Stimulated activated CD8-positive, alpha-beta memory T cell treated with anti-CD3 and anti-CD28 coated beads, Interleukin-4, amount 100 ng/mL, for 1 hour (primary cell): ENCODE measurements at places on chromosomes 7 and 10.

DNA sequence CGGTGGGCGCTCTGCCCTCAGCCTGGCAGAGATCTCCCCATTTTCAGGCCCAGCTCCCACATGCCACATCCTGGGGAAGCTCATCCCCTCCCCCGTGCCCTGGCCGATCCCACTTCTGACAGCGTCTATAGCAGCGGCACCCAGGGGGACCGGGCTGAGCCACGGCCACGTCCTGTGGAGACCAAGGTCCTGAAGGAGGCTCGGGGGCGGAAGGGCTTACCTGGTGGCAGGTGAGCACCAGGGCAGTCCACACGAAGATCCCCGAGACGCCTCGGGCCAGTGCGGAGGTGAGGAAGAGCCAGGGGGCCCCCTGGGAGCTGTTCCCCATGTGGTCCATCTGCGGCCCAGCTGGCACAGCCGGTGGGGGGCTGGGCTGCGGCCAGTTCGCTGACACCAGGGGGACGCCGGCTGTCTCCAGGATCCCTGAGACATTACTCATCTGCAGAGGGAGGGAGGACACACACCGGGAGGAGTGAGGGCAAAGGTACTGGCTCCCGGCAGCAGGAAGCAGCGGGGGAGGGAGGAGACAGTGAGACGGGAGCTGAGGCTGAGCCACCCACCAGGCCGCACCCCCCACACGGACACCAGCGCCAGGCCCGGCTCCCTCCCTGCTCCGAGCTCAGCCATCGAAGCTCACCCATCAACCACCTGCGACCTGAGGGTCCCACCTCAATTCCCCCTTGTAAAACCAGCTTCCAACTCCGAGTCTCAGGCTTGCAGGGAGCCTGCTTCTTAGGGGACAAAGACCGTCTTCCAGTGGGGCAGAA lies 776 bp downstream of the TMEM184A start:
- no peak for DNase-seq

- no peak for DNase-seq
Observed at GRCh38 chr10:130560573-130560972, 424.4 kb downstream of the GLRX3 start.

GRCh38 chr7:18770822-18771221 lies 275.3 kb downstream of the HDAC9 start:
- no peak for DNase-seq

GRCh38 chr7:105218215-105218614 lies 170.5 kb downstream of the SRPK2 start:
- no peak for DNase-seq

- no peak for DNase-seq
Observed at GRCh38 chr10:132068431-132069121, 2.8 kb downstream of the JAKMIP3 start.

DNA sequence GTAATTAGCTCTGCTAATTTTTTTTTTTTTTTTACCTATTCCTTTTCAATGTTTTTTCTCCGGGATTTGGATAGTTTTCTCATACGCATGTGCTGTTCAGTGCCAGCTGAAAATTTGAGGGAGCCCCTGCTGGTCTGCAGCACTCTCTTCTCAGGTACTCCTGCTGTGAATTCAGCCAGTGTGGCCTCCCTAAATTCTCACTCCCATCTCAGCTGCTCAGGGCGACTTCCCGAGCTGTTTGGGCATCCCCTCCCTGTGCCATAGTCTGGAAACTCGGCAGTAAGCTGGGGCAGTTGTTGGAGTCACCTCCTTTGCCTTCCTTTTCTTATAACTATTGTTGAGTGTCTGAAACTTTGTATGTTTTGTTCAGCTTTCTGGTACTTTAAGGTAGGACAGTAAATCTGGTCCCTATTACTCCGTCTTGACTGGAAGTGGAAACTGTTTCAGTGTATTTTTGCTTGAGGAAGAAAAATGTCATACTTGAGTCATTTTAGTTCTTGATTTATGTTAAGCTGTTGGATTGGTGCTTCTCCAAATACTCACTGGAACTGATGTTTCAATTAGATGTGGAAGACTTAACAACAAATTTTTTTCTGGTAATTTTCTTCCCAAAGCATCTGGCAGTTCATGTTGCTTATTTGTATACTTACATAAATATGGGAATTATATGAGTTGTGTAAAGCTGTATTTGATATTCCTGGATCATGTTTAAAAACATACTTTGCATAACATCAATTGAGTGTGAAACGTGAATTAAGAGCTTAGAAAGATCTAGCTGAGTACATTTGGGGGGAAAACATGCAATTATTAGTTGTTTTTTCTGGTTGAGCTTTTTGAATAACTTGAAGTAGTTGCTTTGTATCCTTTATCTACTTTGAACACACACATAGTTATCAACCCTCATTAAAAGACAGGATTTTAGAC lies 33.7 kb downstream of the MINPP1 start:
- no peak for DNase-seq

DNA sequence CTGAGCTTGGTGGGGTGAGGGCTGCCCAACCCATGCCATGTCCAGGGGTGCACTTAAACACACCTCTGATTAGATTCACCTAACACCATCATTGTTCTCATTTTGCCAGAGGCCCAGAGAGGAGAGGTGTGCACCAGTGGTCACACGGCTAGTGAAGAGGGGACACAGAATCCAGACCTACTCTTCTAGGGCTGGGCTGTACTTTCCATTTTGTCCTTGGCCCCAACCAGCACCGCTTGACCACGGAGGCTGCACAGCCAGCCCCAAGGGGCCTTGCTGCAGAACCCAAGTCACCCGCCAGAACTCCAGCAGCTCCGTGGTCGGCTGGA lies 246 bp upstream of the WDFY4 start:
- no peak for DNase-seq

DNA sequence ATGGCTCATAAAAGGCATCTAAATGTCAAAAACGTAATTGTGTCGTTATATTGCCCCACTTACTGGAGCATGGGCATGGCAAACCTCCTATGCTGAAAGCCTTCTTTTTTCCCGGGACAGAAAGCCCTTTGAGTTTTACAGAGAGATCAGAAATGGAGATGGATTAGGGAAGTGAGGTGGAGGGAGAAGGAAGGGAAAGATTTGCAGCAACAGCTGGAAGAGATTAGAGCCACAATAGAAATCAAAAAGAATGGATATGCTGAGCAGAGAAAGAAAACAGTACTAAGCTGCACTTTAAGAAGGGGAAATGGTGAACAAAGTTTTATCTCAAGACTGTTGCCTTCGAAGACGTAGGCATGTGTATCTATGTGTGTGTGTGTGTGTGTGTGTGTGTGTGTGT lies 97.2 kb upstream of the PCGF5 start:
- no peak for DNase-seq

DNA sequence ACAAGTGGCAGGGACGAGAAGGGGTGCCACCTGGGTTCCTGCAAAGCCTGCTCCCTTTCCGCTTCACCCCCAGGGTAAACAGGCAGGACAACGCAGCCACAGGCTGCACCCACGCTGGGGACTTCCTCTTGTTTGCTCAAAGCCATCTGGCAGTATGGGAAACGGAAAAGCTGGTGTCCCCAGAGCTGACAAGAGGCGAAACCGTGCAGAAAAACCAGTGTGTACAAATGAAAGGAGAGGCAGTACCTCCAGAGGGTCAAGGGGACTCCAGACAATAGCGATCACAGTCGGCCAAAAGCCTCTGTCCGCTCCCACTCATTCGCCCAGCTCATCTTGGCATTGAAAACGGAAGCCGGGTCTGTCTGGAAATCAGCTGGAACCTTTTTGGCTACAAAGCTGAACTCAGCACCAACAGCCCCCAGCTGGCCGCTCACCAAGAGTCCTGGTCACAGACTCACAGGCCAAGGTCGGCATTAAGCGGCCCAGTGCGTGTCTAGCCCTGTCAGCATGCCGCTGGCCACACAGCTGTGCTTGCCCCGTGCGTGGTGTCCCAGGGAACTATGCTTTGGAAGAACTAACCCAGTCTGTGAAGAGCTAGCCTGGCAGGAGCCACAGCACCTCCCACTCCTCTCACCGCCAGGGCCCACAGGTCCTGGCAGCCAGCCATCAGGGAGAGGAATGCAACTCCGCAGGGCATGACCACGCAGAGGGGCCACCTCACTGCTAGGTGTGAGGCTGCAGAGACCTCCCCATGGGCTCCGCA lies 10.4 kb downstream of the TNS3 start:
- no peak for DNase-seq

DNA sequence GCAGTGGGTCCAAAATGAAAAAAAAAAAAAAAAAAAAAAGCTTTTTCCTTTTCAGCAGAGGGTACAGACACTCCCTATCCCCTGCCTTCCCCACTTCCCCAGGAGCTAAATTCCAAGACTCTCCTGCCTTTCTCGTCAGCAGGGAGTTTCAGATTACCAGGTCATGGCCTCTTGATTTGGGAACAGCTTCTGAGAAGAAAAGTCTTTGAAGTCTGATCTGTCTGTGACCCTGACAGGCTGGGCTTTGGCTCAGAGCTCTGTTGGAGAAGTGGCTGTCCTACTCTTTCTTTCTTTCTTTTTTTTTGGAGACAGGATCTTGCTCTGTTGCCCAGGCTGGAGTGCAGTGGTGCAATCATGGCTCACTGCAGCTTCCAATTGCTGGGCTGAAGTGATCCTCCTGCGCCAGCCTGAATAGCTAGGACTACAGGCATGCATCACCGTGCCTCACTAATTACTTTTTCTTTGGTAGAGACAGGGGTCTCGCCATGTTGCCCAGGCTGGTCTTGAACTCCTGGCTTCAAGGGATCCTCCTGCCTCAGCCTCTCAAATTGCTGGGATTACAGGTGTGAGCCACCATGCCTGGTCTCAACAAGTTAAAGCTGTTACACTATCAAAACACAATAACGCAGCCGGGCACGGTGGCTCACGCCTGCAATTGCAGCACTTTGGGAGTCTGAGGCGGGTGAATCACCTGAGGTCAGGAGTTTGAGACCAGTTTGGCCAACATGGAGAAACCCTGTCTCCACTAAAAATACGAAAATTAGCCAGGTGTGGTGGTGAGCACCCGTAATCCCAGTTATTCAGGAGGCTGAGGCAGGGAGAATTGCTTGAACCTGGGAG lies 59.9 kb downstream of the COL26A1 start:
- no peak for DNase-seq

GRCh38 chr7:52500841-52501240 lies 534.6 kb upstream of the POM121L12 start:
- DNase-seq: no peak

DNA sequence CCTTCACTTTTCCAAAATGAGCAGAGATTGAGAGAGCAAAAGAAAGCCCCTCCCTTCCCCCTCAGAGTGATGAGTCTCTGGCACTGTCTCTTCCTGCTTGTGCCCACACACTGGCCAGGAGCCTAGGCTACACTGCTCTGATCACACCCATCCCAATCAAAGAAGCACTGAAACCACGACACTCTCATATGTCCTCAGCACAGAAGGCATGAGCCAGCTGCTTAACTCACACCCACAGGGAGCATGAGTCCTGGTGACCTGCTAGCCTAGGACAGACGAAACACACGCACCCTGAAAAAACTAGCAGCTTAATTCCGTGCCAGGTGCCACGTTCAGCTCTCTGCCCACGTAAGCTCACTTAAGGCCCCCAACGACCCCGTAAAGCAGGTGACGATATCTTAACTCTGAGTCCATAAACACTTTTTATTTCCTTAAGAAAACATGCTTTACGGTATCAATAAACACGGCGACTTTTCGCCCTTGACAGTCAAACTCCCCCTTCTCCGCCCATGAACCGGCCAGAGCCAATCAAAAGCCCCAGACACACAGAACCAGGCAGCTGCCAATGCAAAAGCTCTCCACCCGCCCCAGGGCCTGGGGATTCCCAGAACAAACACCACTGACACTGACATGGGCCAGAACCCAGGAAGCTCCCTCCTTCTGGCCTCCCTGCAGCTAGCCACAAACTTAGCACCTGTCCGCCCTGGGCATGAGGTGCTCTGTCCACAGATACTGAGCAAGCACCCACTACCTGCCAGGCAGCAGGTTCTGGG lies 69.0 kb downstream of the TNRC18 start:
- no peak for DNase-seq

- DNase-seq: no peak
Observed at GRCh38 chr10:69335063-69335587, 56.8 kb downstream of the HK1 start.

DNA sequence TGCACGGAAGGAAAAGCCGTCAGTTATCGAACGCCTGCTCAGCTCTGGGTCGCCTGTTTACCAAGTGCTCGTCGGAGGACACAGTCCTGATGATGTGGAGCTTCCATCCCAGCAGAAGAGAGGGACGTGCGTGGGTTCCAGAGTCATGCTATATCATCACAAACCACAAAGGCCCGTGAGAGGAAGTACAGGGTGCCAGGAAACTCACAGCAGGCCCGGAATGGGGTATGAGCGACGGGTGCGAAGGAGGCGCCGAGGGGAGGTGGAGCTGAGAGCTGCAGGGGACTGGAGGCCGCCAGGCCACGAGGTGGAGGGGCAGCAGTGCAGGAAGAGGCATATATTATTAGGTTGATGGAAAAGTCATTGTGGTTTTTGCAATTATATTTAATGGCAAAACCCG lies 102.5 kb downstream of the ACTR3B start:
- no peak for DNase-seq

- DNase-seq: no peak
Observed at GRCh38 chr7:14324767-14325166, 335.3 kb upstream of the ETV1 start.

GRCh38 chr7:97845622-97846203 lies 26.5 kb downstream of the ASNS start:
- DNase-seq: no peak

- no peak for DNase-seq
Observed at GRCh38 chr7:158820656-158821055, 8.7 kb downstream of the ESYT2 start.

DNA sequence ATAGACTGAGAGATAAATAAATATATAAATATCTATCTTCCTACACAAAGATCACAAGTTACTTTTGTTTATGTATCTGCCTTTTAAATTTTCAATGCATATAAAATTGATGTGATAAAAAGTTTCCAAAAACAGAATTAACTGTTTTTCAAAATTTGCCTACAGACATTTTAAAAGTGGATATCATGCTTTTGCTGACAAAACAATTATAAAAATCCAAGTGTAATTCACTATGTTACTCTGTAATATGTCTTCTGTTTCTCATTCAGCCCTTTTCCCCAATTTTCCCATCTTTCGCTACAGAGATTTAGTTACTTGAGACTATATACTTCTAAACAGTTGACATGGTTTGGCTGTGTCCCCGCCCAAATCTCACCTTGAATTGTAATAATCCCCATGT lies 37.7 kb downstream of the SLC25A13 start:
- DNase-seq: no peak

- DNase-seq: no peak
Observed at GRCh38 chr10:24569330-24569796, 154.3 kb downstream of the ARHGAP21 start.

GRCh38 chr10:78371136-78371535 lies 337.5 kb downstream of the RPS24 start:
- no peak for DNase-seq

- no peak for DNase-seq
Observed at GRCh38 chr7:100127866-100128636, 1.3 kb downstream of the MBLAC1 start.

- no peak for DNase-seq
Observed at GRCh38 chr7:17493446-17493845, 195.0 kb downstream of the AHR start.
